ENCODE measurements at places on chromosomes 13 and 19.

DNA sequence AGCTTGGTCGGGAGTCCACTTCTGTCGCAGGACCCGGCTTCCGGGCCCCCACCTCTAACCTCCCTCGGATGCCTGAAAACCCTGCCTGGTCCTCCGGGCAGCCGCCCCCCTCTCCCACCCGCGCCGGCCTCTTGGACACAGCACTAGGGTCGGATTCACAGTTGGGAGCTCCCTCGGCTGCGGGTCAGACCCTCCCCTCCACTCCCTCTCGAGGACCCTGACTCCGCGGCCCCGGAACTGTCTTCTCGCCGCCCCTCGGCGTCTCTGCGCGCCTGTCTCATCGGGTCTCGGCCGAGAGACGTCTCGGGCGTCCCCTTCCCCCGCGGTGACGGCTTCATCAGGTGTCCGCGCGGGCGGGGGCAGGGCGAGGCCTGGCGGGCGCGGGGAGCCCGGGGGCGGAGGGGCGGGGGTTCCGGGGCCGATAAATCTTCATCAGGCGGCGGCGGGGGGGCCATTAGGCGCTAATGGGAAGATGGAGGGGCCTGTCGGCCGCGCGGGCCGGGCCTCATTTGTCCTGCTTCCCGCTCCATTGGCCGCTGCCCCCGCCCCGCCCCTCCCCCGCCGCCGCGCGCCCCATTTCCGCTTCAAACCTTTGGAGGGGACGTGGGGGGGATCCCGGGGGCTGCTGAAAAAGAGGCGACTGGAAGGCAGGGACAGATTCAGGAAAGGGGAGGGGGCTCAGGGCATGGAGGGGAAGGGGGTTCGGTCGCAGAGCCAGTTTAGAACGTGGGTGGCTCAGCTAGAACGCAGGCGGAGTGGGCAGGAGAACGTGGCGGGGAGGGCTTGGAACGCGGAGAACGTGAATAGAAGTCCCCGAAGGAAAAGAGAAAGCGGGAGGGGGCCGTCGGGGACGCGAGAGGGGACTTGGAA lies 11.8 kb upstream of the ERFL start:
- DNase-seq: no peak

DNA sequence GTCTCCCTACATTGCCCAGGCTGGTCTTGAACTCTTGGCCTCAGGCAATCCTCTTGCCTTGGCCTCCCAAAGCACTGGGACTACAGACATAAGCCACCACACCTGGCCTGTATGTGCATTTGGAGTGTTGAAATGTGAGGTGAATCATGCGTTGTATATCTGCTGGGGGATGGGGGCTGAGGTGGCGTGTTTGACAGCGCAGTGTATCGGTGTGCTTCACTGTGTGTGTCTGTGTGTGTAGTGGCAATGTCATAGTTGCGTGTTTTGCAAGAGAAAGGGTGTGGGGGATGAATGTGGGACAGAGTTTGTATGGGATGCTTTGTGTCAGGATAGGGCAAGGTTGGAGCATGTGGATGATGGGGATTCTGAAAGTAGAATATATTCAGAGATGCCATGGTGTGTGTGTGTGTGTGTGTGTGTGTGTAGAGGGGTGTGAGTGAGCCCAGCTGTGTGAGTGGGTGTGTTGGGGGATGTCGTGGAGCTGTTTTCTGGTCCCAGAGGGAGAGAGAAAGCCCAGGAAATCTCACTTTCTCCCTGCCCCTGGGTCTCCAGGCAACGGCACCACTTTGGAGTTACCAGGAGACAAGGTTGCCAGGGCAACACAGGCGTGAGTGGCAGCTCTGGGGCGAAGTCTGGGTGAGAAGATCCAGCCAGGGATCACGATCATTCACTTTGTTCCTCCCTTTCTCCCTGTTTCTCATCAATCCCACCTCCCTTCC lies 1.1 kb upstream of the SWSAP1 start:
- no peak for DNase-seq

DNA sequence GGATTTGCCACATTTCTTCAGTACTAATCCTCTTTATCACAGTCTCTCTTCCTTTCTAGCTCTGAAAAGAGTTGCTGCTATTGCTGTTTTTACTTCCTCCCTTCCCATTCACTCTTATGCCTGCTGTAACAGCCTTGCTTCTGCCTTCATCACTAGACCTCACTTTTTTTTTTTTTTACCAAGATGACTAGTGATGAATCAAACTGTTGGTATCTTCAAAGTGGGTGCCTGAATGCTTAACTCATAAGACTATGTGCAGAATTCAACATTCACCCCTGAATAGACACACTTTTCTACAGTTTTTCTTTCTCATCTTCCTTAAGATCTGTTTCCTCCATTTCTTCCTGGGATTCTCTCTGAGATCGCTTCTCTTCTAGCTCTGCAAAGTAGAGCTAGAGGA lies 217.2 kb upstream of the HTR2A start:
- DNase-seq: no peak

DNA sequence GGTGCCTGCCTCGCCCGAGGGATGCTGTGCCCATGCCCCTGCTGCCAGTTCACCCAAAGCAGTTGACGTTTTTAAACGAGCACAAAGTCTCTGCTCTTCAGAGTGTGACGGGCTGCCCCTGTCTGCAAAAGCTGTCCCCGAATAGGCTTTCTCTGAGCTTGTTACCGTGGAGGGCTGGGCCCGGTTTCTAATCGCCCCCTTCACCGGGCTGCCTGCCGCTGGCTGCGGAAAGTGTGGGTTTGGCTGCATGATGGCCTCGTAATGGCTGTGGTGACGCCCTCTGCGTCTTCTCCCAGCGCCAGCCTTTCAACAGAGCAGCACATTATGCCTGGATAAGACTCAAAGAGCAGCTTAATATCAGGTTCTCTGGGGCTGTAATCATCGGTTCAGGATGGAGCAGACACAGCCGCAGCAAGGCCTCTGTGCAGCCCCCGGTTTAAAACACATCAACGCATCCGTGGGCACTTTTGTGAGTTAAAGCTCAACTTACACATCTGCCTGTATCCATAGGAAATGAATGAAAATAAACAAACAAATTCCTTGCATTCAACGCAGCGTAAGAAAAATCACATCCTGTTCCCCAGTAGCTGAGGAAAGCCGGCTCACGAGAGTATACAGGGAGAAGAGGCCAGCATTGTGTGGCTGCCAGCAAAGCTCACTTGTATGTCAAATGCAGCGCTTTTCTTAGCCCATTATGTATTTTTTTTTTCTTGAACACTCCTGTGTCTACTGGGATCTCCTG lies 166.4 kb upstream of the SOX1 start:
- no peak for DNase-seq

DNA sequence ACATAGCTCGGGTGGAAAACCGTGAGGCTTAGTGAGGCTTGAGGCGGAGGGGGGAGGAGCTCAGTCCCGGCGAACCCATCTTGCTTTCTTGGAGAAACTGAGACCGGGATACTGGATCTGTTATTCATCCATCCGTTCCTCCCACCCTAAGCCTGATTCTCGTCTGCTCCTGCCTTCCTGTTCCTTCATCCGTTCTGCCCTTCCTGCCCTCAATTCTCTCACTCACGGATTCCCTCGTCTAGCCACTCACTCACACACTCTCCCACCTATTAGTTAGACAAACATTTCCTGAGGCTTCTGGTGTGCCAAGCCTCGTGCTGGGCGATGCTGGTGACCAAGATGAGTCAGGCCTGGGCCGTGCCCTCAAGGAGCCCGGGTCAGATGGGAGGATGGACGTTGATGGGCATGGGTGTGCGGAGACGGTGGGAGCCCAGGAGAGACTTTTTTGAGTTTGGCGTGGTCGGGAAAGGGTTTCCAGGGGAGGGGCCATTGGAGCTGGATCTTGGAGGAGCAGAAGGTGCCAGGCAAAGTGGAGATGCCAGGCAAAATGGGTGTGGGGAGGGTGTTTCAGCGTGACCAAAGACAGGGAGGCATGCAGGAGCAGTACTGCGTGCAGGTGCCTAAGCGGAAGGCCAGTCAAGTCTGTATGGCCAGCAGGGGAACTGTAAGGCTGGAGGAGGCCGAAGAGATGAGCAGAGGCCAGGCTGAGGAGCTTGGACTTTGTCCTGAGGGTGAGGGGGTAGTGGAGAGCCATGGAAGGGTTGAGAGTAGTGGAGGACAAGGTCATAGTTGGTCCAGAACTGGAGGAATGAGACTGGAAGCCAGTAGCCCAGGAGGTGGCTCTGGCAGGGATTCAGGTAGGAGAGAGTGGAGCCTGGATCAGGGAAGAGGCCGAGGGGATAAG lies 7.4 kb upstream of the CNFN start:
- DNase-seq: no peak

GRCh38 chr13:23716401-23716800 lies 146.2 kb downstream of the TNFRSF19 start:
- no peak for DNase-seq

- no peak for DNase-seq
Measured at GRCh38 chr13:59201841-59202240, 961.9 kb downstream of the DIAPH3 start.

- DNase-seq: no peak
Measured at GRCh38 chr19:38076337-38076736, 147.7 kb downstream of the DPF1 start.

- DNase-seq: no peak
Measured at GRCh38 chr13:84481958-84482357, 599.7 kb upstream of the SLITRK1 start.

DNA sequence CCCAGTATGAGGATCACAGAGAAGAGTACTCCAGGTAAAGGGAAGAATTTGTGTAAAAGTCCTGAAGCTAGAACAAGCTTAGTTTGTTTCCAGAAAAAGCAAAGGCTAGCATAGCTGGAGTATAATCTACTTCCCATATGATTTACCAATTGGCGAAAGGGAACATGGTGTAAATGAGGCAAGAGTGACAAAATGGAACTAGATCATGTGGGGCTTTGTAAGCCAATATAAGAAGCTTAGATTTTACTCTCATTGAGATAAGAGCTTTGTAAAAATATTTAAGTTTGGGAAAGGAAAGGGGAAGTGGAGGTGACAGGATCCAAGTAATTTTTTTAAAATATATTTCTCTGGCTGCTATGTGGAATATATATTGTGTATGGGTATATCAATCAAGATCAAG lies 234.9 kb downstream of the KCTD12 start:
- DNase-seq: no peak

DNA sequence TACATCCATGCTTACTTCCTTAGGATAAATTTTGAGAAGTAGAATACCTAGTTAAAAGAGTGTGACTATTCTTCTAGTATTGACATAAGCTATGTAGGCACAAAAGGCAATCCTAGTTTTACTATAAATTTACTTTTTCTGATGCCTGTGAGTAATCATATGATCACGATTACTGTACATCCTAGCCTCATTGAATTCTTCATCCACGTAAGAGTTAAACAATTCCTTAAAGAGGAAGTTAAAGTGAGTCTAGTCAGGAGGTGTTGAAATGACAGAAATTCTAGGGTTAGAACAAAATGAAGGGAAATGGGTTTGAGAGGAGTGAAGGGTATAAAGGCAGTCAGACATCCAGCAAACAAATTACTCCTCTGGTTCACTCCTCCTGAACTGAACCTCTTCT lies at the start of gene ACOD1:
ACOD1 (plus strand) TSS at position 363 of the 400 bp plus-strand sequence. CDS start 48 bp downstream, outside the sequence.
- no peak for DNase-seq

DNA sequence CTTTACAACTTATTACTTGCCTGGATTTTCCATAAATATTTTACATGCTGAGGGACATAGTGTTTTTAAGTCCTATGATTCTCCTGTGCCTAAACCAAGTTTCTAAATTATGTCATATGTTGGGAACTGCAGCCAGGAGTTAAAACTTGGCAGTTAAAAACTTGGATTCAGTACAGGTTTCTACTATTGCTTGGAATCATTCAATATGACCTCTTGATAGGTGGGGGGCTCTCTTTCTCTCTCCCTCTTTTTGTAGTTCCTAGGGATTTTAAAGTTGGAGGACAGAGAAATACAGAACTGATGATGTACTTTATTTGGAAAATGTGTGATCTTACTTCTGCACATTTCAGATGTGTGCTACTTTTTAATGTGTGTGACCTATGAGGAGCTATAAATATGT lies 4.7 kb downstream of the CSNK1A1L start:
- DNase-seq: no peak

DNA sequence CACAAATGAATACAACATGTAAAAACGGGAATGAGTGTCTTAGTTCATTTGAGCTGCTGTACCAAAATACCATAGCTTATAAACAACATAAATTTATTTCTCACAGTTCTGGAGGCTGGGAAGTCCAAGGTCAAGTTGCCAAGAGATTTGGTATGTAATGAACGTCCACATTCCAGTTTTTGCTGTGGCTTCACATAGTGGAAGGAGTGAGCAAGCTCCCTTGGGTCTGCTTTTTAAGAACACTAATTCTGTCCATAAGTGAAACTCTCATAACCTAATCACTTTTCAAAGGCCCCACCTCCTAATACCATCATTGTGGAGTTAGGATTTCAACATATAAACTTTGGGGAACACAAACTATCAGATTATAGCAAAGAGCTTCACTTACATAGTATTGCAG lies 1189.6 kb downstream of the PCDH9 start:
- DNase-seq: no peak

- no peak for DNase-seq
Measured at GRCh38 chr13:37446503-37446902, 152.1 kb downstream of the POSTN start.

DNA sequence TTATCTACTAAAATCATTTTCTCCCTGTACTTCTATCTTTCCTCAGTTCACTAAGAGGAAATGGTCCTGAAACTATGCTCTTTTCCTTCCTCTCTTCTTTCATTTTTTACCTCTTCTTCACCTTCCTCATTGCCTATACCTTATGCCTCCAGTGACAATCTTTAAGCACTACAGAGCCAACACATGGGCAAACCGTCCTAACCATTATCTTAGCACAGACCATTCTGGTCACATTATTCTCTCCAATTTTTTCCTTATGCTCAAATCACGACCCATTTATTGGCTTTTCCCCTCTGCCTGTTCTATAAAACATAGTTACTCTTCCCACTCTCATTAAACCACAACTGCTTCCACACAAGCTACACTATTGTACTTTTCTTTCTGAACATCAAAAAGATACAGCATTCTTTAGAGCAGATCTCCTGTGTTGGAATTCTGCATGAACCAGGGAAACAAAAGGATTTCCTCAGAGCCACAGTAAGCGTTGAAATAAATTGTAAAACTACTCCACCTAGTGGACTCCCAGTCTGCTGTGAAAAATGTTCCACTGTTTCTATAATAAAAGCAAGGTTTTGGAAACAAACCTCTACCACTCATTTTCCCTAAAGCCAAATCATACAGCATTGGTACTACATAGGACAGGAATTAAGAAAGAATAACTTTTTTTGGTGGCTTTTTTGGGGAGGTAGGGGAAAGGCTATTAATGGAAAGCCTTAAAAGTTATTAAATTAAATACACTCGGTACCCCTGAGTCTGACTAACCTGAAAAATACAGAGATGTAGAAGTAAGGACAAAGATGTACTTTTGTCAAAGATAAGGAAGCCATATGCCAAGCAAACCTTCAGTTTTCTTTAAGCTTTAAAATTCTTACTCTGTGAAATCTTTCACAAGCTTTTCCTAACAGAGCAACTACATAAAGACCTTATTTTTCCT lies 19.5 kb downstream of the NUFIP1 start:
- DNase-seq: no peak

DNA sequence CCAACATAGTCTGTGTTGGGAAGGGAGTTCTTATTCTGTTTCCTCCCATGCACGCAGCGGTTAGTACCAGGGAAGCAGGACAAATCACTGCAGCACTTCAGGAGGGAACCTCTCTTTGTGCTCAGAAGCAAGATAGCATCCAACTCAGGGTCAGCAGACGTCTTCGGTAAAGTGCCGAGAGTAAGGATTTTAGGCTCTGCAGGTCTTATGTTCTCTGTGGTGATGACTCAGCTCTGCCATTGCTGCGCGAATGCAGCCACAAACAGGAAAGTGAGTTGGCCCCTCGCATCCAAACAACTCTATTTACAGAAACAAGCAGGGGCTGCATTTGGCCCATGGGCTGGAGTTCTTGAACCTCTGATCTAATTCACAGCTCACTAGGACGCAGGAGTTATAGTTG lies 122.1 kb upstream of the SPATA13 start:
- DNase-seq: no peak

- no peak for DNase-seq
Measured at GRCh38 chr13:27541386-27541785, 78.9 kb downstream of the LNX2 start.

Data from sciatic nerve (tissue), 2 donors.